Stimulated activated CD8-positive, alpha-beta memory T cell treated with anti-CD3 and anti-CD28 coated beads, Interleukin-12 subunit alpha, Interleukin-12 subunit beta, amount 100 ng/mL, for 1 hour (primary cell): ENCODE measurements at places on chromosomes 1 and 21.

- no peak for DNase-seq
These were observed 42.1 kb downstream of the YARS1 start for GRCh38 chr1:32774950-32775634.

GRCh38 chr1:234107416-234108021 lies 203.0 kb downstream of the SLC35F3 start:
- no peak for DNase-seq

DNA sequence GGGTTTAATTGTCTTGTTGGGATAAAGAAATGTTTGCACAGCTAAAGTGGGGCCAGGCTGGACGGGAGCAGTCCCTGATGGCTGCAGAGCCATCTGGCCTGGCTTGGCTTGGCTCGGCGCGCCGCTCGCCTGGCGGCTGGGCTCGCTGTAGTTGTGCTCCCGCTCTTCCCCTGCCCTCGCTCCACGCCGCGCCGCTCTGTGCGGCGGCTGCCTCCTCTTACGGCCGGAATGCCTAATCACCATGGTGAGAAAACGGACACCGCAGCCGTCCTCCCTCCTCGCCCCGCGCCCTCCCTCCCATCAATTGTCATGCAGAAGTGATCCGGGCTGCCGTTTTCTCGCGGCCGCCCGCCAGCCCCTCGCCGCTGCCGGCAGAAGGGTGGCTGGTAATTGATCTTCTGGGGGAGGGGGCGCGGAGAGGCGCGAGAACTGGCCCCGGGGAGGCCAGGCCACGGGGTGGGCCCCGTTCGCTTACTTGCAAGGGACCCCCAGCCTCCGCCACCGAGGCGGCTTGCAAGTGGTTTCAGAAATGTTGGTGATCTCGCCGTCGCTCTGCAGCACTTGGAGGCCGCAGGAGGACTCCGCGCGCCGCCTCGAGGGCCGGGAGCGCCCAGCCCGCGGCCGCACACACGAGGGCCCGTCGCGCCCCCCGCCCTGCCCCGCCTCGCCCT lies 12.4 kb downstream of the RNF220 start:
- DNase-seq: no peak

- no peak for DNase-seq
These were observed 86.8 kb downstream of the CASZ1 start for GRCh38 chr1:10709646-10710045.

DNA sequence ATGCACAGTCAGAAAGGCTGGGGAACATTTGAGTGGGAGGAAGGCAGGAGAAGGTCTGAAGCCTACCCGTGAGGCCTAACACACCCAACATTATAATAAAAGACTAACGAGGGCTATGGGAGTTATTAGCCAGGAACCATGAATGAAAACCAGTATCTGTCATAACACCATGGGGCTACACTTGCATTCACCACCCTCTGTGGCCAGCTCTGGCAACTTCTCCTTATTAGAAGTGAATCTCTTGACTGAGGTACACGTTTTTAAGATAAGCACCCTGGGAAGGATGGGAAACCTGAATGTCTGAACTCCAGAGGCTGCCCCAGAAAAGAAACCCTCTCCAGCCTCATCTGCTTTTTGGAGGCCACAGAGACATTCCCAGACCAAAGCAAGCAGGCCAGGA lies 204.3 kb upstream of the RAB4A start:
- no peak for DNase-seq

DNA sequence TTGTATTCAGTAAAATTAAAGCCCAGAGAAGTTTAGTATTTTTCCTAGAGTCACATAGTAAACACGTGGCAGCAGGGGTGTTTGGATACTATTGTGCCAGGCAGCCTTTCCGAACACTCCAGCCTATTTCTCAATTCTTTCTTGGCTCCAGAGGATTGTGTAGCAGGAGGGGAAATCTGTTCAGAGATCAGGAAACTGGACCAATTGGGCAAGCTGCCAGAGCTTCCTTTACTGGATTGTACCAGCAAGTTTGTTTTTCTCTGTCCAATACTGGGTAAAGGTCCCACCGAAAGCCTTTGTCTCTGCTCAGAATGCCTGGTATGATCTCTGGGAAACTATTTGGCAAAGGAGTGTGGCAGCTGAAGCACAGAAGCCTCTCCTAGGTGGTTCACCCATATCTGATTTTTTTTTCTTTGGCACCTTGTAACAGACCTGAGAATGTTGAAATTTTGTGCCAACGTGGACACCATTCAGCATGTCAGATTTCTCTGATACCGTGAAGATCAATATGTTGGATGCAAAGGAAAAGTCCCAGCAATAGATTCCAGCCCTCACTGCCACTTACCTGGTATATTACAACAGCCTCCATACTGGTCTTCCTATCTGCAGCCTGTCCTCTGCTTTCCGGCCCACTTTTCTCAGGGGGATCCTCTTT lies 126.2 kb downstream of the FGGY start:
- DNase-seq: no peak

DNA sequence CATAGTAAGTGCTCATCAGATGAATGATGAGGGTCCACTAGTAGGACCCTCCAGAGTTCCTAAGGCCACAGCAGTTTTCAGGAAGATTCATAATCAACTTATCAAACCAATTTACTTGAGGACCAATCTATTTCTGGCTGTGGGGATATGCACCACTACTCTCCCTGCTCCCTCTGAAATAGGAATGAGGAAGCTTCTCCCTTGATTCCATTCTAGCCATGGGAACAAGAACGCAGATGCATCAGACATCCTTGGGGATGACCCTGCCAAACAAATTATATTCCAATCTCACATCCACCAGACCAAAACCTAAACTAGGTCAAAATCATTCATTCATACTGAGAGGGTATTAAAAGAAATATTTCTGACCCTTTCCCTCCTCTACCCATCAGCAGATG lies 31.5 kb downstream of the JAK1 start:
- DNase-seq: no peak
